Eye (tissue), 1 donor: ENCODE measurements at places on chromosomes 4 and X.
A peak's percentile ranks its signal among the peaks of the same experiment; 100 is the strongest.

DNA sequence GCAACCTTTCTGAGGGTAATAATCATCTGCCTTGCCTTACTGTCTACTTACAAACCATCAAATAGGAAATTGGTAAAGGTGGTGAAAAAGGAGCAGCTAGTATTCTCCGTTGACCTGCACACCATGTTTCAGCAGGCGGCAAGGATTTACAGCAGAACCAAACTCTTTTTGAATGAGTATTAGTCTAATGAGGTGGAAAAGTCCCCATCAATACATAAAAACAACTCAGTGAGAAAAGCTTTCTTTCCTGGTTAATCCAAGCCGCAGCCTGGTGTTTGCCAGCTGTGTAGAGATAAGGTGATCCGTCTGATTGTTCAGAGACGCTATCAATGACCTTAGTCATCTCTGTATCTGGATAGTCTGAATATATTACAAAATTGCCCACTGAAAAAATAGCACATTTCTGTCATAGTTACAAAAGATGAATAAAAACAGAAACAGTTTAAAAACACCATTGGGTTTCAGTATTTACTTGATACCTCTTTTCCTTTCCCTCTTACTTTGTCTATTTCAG is 110.4 kb upstream of the TBC1D9 start:
- DNase-seq, result peak; percentile 42

DNA sequence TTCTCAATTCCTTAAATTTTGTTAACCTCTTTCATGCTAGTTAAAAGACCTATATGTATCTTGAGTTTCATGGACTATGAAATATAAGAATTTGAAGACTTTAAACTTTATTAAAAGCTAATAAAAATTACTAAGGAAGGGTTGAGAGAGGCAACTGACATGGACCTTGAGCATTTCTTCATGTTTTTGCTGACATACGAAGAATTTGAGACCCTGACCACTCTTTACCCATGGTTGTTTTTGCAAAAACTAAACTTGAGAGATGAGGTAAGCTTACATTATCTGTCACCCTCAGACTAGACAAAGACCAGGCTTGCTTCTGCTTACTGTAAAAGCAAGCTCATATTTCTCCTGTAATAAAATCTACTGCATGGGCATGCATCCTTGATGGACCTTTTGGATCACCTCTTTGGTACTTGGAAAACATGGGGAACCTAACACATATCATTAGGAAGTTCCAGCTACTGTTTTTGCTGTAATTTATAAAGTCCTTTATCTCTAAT is 338.2 kb upstream of the PABPC4L start:
- DNase-seq, result no peak

DNA sequence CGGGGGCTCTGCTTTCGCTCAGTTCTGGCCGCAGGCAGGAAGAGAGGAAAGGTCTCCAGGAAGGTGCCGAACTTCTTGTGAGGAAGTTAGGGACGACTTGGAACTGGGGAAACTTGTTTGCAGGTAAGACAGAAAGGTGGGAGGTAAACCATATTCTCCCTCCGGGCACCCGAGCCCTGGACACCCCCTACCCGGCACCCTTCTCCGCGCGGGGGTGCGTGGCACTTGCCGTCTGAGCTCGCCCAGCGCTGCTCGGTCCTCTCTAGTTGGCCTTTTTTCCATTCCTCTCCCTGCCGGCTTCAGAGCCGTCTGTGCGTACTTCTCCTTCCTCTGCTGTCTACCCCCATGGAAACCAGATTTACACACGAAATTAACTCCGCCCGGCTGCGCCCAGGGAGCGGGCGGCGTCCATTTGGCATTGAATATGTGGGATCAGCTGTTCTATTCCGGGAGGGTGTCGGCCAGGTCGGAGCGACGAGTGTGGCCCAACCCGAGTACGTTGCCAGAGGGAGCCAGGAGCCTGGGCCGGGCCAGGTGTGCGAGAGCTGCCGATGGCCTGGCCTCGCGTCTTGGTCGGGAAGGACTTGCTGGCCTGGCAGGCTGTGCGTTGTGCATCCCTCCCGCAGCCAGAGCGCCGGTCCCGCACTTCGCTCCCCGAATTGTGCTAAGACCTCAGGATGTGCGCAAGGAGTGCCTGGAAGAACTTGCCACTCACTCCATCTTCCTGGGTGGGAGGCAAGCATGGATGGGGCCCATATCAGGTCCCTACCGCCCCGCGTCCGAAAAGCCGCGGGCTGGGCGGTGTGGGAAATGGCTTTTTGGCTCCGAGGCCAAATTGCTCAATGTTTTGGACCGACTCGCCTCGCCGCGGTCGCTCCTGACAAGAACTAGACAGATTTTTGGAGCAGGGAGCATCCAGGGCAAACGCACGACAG is 1.7 kb downstream of the PDGFRA start:
- peak; percentile 66 for DNase-seq

- no peak for DNase-seq
Measured at GRCh38 chrX:134537179-134537955, 77.4 kb downstream of the HPRT1 start.

DNA sequence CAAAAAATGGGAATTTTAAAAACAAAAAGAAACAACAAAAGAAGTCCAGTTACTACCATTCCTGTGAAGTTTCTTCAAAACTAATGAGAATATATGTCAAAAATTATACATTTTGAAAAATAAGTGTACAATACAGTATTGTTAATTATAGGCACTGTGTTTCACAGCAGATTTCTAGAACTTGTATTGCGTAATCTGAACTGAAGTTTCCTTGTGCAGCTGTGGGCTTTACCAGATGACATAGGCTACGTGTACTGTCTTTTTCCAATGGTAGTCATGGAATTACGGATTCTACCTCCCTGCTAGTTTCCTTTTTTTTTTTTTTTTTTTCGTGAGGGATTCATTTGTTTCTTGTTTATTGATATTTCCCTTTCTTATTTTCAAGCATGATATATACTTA is 113.8 kb upstream of the GABRA2 start:
- DNase-seq, result no peak

DNA sequence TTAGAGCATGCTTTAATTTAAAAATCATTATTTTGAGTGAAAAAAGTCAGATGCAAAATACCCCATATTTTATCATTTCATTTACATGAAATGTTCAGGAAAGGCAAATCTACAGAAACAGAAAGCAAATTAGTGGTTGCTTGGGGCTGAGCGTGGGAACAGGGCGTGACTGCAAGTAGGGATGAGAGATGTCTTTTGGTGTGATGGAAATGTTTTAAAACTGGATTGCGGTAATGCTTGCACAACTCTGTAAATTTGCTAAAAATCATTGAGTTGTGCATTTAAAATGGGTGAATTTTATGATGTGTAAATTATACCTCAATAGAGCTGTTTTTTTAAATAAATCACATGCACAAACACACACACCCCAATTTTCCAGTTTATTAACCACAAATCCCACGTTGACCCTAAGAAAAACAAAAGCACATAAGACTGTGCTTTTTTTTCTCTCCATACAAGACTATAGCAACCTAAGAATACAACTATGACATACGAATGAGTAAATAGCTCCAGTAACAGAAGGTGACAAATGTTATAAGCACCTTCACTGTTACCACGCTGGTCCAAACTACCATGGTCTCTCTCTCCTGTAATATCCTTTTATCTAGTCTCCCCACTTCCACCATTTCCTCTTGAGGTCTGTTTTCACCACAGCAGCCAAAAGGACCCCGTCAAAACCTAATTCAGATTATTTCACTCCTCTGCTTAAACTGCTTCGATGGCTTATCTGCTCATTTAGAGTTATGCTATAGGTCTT is 37.2 kb downstream of the FRMD7 start:
- no peak for DNase-seq

DNA sequence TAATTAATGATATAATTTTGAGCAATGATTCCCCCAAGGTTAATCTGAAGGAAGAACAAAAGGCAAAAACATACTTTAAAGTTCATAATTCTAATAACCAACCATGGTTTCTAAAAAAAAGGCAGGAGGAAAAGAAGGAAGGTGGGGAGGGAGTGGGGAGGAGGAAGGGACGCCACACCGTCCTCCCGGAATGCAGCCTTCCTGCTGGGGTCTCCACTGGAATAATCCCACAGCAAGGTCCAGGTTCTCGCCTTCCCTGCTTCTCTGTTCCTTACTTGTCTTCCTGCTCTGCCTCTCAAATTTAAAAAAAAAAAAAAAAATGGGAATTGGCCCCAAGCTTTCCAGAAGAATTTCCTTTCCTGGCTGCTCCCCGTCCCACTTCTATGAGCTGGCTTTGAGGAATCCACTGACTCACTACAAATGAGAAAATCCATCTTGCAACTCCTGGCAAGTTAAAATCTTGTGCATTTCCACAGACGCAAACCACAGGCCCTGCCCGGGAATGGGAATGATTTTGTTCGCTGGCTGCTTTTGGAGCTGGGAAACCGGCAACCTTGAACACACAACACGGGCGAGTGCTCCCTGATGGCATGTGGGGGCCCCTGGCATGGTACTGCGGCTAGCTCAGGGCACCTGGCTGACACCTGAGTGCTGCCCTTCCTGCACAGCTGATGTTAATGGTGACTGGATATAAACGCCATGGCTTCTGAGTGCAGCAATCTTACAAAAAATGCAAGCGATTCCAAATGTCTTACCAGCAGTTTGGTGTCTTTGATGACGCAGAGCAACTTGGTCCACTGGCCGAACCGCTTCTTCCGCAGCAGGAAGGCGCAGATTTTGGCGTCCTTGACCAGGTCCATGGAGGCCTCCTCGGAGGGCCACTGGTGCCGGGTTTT is 97.0 kb downstream of the AFAP1 start:
- DNase-seq, result peak; percentile 69

GRCh38 chr4:123701131-123701575 is 304.6 kb downstream of the SPRY1 start:
- peak; percentile 18 for DNase-seq

DNA sequence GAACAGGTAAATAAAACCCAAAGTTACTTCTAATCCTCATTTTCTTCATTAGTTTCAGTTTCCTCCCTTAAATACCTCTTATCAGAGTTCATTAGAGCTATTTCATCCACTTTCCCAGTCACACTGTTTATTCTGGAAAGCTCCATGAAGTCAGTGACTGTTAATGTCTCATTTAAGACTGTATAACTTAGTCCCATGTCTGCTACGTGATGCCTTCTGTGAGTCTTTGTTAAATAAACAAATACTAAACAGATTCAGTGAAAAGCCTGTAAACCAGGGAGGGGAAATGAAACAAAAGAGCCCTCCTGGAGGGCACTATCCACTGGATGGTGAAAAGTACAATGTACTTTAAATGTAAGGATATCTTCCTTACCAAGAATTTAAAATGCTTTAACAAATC is 24.7 kb downstream of the ACE2 start:
- no peak for DNase-seq

DNA sequence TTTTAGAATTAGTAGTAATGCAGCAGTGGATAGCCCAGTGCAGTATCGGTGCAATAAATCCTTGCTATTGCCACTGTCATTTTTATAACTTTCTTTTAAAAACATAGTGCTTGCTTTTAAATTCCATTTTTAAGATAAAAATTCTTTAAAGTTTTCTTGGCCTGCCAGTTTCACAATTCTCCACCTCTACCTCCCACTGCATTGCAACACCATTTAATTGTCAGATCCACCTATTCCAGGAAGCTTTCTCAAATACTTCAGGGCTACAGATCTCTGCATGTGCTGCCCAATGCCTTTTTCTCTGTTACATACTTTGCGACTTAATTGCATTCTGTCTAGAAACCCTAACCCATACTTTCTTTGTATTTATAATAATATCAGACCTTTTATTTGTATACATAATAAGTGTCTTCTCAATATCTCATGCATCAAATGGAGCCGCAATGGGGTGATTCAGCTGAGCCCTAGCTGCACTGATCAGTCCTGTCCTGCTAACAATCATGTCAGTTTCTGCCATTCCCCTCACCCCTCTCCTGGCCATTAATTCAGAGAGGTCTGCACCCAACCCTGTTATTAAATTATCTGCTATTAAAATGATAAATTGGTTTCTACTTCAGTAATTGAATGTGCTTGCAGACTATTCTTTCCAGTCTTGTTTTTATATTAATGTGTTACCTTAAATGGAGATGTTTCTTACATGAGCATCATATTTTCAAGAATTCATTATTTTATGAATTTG is 193.1 kb downstream of the SLIT2 start:
- DNase-seq, result no peak

DNA sequence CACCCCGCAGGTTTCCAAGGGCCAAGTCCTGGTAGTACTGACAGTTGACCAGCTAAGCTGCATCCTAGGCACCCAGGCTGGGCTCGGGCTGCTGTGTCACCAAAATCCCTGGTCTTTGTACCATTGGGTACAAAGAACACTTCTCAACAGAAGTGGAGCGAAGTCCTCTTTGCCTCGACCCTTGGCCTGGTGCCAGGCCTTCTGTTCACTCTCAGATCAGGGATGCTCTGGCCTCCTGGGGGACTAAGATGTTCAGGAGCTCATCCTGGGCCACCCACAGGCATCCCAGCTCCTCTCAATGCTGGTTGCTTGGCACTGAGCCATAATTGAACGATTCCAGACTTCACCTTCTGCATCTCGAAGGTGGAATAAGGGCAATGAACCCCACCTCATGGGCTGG is 13.8 kb upstream of the SLC2A9 start:
- DNase-seq, result no peak

GRCh38 chr4:40388239-40388638 is 53.1 kb downstream of the CHRNA9 start:
- no peak for DNase-seq

DNA sequence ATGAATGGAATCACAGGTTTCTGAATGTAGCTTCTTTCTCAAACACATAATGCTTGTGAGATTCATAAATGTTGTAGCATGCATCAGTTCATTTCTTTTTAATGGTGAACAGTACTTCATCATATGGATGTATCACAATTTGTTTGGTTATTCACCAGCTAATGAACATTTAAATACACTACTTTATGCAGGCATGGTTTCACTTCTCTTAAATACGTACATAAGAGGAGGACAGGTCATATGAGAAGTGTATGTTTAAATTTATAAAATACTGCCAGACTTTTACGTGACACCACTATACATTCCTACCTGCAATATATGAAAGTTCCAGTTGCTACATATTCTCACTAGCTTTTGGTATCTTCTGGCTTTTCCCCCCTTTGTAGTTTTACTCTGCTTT is 65.4 kb downstream of the ANKRD17 start:
- DNase-seq, result no peak

DNA sequence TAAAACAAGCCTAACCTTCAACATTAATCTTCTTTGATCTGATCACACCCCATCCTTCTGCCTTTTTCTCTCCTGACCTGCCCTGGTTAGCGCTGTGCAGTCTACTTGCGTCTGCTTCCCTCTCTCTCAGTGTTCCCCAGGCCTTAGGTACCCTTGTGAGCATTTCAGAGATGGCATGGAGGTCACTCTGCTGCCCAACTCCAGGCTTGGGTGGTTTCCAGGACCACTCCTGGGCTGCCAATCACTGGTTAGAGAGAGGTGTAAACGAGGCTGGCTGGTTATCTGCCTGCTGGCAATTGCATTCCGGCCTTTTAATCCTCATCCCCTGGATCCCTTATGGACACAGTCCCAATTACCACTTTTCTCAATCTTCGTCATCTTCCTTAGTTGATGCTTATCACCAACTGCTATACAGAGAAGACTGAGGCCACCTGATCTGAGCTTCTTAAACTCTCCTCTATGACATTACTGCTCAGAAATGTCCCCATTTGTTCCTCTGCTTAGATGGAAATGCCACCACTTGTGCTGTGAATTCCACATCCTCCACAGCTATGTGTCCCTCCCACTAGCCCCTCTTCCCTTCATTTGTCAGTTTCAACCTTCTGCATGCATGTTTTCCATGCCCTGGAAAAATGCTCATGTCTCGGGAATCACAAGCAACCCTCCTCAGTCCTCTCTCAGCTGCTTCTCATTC is 29.0 kb upstream of the BCLAF3 start:
- no peak for DNase-seq
